ENCODE measurements at places on chromosomes 7 and 10.

DNA sequence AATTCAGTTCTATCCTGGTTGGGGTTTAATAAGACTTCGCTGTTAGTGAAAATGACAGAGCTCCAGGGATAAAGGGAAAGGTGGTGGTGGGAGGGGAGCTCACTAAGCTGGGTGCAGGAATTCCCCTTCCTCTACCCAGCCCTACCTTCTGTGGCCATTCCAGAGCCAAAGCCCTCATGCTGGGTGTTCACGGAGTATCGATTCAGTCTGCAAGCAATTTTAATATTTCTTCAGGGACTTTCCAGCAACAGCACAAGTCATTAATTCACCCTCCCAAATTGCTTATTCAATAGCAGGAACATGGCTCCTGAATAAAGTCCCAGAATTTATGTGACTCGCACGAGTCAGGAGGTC is 22.0 kb downstream of the PAX2 start:
- no peak for DNase-seq

DNA sequence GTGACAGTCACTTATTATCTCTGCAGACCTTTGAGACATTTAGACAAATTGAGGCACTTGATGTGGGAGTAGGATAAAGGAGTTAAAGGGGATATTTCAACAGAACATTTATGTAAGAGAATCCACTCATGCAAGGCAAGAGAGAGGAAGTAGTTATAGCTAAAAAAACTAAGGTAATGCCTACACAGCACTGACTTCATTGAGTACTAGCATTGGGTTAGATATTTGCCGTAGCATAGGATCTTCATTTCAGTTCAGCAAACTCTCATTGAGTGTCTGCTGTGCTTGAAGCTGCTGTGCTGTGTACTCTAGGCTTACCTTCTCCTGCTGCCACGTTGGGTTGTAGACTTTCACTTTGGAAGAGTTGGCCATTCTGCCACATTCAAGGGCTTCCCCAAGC is 10.5 kb upstream of the ENTPD1 start:
- no peak for DNase-seq

GRCh38 chr7:137417464-137417863 is 73.9 kb upstream of the PTN start:
- no peak for DNase-seq

GRCh38 chr10:96263669-96264068 is 7.7 kb downstream of the BLNK start:
- no peak for DNase-seq

- no peak for DNase-seq
Measured at GRCh38 chr7:117229350-117229749, 93.5 kb downstream of the WNT2 start.

DNA sequence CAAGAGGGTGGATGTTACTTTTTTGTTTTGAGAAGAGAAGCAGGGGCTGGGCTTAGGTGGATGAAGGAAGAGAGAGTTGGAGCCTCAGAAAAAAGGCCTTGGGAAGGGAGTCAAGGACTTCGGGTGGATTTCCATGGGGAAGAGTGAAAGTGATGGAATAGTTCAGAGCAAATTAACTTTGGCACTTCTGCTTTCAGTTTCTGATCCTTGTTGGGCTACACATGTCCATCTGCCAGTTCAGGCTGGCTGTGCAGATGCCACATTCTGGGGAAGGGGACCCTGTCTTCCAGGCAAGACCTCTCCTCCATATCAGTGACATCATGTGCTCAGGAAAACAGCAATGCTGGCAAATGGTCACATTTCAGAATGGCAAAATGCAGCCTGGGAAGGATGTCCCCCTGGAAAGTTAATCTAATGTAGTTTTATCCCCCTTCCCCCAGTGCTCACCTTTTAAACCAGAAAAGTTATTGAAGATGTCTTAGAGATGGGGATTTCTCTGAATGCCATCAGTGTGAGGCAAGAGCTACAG is 86.0 kb downstream of the WDFY4 start:
- no peak for DNase-seq

DNA sequence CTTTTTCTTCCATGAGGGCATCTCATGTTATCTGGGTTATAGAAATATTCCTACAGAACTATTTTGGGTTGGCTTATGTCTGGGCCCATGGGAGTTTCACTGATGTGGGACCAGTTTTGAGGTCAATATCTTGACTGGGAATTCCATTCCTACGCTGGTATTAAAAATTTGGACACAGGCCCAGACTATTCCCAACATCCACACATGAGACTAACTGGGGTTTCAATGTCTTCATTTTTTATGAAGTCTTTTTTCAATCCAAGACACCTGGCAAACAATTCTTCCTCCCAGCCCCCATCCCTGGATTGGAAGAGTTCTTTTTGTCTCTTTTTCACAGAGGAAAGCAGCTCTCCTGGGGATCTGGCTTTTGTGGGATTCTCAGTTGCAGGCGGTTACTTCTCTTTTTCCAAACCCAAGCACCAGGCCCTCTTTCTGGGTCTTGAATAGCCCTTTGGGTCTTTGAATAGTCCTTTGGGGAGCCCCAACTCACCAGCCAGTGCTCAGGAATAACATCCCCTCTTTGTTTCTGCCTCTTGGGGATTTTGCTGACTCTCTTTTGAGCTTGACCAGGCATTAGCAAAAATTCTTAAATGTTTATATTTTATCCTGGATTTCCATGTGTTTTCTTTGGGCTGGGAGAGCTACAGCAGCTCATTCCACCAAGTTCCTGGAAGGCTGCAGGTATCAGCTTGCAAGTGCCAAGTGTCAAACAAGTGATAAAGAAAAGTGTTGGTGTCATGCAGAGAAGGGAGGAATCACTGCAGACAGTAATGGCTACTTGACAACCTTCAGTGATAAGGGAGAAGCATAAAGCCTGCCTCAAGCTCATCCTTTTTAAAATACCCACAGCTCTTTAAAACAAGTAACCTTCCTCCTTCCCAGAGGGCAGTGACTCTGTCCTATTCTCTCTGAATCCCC is 234.3 kb downstream of the ADAM12 start:
- DNase-seq: no peak

GRCh38 chr7:44738051-44738723 is 10.5 kb upstream of the ZMIZ2 start:
- no peak for DNase-seq

GRCh38 chr10:69317626-69318105 is 39.4 kb downstream of the HK1 start:
- DNase-seq: no peak

DNA sequence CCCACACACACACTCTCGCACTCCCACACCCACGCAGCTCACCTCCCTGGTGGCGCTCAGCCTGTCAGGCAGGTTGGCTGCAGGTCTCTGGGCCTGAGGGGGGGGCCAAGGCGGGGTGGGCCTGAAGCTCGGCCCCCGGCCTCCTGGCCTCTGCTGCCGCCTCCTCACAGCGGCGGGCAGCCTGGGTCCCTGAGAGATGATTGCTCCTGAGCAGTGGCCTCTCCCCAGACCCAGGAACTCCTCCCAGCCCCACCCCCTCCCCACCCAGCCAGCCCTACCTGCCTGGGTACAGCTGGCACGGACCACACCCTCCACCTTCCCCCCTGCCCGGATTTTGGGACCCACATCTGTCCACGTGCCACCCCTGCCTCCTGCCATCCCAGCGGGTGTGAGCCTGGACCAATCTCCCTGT is 4.6 kb upstream of the TMEM184A start:
- no peak for DNase-seq

DNA sequence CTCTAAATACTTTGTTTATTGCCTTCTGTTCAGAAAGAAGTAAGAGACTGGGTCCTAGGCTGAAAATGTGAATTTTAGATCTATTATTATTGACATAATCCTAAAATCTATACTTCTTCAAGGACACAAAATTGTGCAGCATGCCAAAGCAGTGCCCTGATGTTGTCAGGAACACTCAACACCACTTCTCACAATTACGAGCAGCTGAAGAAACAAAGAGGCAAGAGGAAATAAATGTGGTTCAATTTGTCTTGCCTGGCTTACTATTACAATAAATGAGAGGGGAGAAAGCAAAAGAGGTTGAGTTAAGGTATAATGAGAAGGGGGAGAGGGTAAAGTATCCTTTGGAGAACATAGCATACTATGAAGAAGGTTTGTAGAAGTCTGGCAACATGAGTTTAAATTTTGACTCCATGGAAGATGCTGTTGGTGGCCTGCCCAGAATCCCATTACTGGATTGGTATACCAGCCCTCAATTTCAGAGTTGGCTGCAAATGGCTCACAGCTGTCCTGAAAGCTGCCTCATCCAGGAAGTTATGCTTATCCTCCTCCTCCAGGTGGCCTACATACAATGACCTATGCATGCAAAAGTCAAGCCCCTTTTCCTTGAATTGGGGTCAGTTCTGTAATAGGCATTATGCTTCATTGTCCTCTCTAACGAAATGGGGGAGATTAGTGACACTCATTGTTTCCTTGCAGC is 274.6 kb upstream of the SMIM30 start:
- DNase-seq: no peak

GRCh38 chr10:50469778-50470193 is 154.0 kb downstream of the SGMS1 start:
- DNase-seq: no peak

GRCh38 chr10:113506476-113506875 is 46.4 kb upstream of the HABP2 start:
- DNase-seq: no peak

DNA sequence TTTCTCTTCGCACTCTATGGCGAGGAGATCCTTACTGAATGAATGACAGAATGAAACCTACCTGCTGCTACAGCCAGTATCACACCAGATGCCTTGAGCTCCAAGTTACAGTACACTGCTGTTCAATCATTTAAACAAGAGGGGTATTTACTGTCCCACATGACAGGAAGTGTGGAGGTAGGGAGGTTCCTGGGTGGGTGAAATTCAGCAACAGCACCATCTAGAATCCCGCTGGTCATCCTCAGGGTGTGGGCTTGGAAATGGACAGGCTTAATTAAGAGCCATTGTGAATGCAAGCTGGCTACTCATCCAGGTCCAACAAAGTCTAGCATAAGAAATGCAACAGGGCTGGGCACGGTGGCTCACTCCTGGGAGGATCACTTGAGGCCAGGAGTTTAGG is 14.7 kb downstream of the CYTH3 start:
- no peak for DNase-seq

GRCh38 chr7:135828604-135829003 is 80.0 kb upstream of the FAM180A start:
- DNase-seq: no peak

DNA sequence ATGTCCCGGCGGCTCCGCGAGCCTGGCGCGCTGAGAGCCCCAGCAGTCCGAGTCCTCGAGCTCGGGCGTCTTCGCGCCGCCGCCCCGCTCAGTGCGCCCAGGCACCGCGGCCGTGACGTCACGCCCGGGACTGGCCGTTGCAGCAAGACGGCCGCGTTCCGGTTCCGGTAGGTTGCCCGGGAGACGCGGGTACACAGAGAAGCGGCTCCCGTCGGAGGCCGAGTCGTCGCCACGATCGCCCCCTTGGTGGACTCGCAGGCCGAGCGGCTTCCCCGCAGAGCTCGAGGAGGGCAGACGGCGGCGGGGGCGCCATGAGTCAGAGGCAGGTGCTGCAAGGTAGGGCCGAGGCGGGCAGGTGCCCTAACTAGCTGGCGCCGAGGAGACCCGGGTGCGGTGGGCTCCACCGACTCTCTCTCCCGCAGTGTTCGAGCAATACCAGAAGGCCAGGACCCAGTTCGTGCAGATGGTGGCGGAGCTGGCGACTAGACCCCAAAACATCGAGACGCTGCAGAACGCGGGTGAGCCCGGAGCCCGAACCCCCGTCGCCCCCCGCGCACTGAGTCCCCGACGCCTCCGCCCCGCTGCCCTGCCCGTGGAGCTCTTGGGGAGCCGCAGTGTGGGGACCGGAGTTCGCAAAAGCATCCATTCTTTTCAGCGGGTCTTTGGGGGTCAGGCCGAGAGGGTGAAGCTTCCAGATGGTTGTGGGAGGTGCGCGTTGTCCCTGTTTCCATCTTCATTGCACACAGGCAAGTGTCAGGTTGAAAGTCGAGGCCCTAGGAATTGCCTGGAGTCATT is at the start of gene SPAG6:
Gene SPAG6 (plus strand): TSS at position 196 of the 795 bp plus-strand sequence. CDS start 116 bp downstream, at position 312.
- DNase-seq: no peak

DNA sequence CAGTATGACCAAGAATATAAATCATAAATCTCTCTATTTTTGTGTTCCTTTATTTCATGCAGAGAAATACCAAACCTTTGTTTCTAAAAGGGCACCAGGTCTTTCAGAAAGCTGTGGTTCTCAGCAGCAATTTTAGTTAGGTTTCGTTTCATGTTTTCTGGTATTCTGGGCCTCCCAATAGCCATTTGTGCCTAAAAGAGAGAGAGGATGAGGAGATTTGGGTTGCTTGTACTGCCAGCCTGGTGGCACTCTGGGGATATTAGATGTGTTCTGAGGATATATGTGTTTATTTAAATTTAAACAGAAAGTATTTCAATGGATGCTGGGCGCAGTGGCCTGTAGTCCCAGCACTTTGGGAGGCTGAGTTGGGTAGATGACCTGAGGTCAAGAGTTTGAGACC is 471.7 kb downstream of the AUTS2 start:
- DNase-seq: no peak

DNA sequence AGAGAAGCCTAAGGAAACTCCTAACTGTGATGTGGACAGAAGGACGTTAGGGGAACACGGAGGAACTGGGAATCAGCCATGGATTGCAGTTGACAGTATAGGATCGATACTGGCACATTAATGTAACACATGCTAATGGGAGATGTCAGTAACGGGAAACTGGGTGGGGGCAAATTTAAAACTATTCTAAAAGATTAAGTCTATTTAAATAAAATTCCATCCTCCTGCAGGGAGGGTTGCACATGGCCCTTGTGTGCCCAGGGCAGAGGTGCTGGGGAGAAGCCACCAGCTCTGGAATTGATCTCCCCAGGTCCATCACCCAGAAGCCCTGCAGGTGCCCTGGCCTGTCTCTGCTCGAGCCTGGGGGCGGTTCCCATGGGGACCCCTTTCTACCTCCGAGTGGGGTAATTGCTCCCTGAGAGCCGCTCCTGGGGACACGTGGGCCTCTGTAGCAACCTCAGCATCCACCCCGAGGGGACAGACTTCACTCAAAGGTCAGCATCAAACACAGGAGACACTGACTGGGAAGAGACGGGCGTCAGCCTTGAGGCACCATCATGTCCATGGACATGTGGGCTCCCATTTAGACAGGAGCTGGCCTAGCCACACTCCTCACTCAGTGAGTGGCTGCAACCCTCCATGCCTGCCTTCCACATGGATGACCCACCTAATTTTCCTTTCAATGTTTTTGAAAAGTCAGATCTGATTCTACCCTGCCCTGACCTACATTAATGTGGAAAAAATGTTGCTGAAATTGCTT is 21.1 kb downstream of the SCART1 start:
- DNase-seq: no peak

DNA sequence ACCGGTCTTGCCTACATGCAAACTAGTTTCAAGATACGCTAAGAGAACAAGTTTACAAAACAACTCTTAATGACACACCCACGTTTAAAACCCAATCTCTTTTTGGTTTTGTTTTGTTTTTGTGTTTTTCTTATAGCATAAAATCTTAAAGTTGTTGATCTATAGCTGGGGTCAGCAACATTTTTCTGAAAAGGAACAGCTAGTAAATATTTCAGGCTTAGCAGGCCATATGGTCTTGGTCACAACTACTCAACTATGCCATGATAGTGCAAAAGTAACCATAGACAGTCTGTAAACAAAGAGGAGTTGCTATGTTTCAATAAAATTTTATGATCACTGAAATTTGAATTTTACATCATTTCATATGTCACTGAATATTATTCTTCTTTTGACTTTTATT is 327.4 kb downstream of the AGMO start:
- DNase-seq: no peak

- DNase-seq: no peak
Measured at GRCh38 chr10:60901561-60902235, 42.3 kb downstream of the RHOBTB1 start.

All from pulmonary artery endothelial cell (primary cell).